Prostate gland (tissue), 2 donors: ENCODE measurements at places on chromosomes 5 and 9.

- H3K27ac ChIP-seq, result peak overlapping the region; percentile 12
- DNase-seq, result no peak
- no peaks in the 10 kb centered on the region for H3K36me3 ChIP-seq
- H3K4me3 ChIP-seq, result no peak overlapping the region
Measured at GRCh38 chr9:15293804-15294316, 13.2 kb downstream of the TTC39B start.

DNA sequence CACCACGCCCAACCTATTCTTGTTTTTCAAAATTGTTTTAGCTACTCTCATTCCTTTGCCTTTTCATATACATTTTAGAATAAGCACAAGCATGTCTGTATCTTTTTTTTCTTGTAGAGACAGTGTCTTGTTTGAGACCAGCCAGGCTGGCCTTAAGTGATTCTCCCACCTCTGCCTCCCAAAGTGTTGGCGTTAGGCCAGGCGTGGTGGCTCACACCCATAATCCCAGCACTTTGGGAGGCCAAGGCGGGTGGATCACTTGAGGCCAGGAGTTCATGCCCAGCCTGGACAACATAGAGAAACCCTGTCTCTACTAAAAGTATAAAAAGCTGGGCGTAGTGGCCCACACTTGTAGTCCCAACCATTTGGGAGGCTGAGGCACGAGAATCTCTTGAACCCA is 13.1 kb downstream of the RNF44 start:
- no peaks in the 10 kb centered on the region for H3K27me3 ChIP-seq
- no peak overlapping the region for H3K4me3 ChIP-seq
- peaks cover 1% of the 10 kb centered on the region for H3K36me3 ChIP-seq
- no peaks in the 10 kb centered on the region for H3K4me1 ChIP-seq
- no peak overlapping the region for H3K27ac ChIP-seq

DNA sequence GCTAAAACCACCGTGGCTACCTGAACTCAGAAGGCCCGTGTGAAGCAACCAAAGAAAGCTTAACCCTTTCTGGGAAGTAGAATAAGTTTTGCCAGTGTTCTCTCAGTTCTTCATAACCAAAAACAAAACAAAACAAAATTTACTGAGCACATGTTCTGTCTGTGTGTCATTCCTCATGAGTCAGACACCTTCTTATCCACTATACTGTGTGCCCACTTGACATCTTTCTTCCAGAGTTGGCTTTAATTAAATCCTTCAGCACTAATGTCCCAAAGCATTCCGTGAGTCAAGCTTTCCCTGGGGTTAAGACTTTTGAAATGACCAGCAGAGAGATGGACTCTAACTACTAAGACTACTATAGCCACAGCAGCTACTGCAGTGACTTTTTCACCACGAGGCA is 61.3 kb downstream of the GLIS3 start:
- no peaks in the 10 kb centered on the region for H3K4me1 ChIP-seq
- no peak for DNase-seq
- H3K27ac ChIP-seq, result peak overlapping the region; percentile 26

GRCh38 chr9:133334161-133334560 is 1.8 kb downstream of the SURF6 start:
- H3K4me1 ChIP-seq, result peaks cover 5% of the 10 kb centered on the region
- no peak for DNase-seq
- H3K27ac ChIP-seq, result no peak overlapping the region
- H3K27me3 ChIP-seq, result no peaks in the 10 kb centered on the region

- no peak overlapping the region for H3K4me3 ChIP-seq
- H3K36me3 ChIP-seq, result no peaks in the 10 kb centered on the region
- no peak overlapping the region for H3K27ac ChIP-seq
- DNase-seq, result no peak
- no peaks in the 10 kb centered on the region for H3K27me3 ChIP-seq
- H3K4me1 ChIP-seq, result no peaks in the 10 kb centered on the region
Measured at GRCh38 chr9:109986521-109986991, 206.6 kb downstream of the PALM2AKAP2 start.

DNA sequence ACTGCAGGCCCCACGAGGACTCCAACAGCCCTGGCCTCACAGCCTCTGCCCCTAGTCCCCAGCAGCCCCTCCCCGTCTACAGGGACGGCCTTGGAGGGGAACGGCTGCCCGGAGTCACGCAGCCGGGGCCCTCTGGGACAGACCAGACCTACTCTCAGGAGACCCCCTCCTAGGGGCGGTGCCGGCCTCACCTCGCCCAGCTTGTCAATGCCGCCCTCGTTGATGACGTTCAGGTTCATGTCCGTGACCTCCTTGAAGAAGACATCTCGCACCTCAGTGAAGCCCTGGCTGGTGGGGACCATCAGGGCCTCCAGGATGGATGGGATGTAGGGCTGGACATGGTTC is 58.6 kb downstream of the LRSAM1 start:
- H3K27me3 ChIP-seq, result no peaks in the 10 kb centered on the region
- H3K27ac ChIP-seq, result no peak overlapping the region
- peaks cover 3% of the 10 kb centered on the region for H3K4me1 ChIP-seq
- no peak for DNase-seq

GRCh38 chr5:81749561-81750307 is 1.2 kb downstream of the SSBP2 start:
- DNase-seq, result peak; percentile 33
- no peaks in the 10 kb centered on the region for H3K27me3 ChIP-seq
- peak overlapping the region; percentile 88 for H3K27ac ChIP-seq

GRCh38 chr5:149603920-149604319 is 22.6 kb downstream of the ARHGEF37 start:
- DNase-seq, result no peak
- H3K27ac ChIP-seq, result peak overlapping the region; percentile 14
- H3K4me3 ChIP-seq, result no peak overlapping the region
